ENCODE measurements at places on chromosomes 7 and 10.
A peak's percentile ranks its signal among the peaks of the same experiment; 100 is the strongest.

DNA sequence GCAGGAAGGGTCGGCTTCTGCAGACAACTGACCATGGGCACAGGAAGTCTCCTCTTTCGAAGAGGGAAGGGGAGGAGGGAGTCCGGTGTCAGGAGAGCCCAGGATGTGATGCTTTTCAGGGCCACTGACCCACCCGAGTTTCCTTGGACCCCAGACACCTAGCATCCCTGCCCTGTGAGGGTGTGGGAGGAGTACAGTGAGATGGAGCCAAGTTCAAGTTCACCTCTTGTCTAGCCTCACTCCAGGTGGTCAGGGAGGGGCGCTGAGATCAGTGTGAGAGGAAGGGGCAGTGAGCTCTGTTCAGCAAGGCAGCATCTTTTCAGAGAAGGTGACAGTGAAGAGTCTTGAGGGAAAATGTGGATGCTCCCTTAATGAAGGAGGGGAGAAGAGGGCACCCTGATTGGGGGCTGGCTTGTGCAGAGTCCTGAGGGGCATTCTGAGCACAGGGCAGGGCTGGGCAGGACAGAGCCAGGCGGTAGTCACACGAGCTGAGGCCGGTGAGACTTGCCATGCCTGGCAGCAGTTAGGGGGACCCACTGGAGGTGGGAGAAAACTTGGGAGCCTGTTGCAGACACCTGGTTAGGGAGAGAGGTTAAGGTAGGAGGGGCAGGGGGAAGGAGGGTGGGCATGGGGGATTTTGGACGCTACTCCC is 49.7 kb downstream of the ADCY1 start:
- DNase-seq: no peak

DNA sequence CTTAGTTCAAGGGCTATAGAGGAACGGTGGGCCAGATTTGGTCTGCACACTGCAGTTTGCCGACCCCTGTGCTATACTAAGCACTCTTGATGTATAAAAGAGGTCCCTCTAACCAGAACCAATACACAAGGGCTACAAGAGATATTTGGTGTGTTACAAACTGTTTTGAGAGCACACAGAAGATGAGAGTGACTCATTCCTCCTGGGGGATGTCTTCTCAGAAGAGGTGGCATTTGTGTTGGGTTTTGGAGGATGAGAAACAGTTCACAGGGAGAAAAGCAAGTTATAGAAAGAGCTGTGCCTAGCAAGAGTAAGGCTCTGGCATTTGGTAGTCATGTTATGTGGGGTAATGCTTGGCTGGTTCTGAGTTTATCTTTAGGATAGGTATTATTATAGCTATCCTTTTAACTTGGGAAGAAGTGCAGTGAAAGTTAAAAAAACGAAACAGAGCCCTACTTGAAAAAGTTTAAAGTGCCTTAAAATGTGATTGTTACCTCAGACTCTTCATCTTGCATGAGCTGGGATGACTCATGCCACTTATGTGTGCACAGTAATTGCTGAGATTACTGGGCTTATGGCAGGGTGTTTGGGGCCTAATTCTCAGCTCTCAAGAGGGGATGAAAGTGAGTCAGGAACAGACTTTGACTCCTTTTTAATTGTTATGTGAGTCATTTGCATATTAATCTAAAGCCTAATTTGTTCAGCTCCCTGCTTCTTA is 160.4 kb downstream of the KIF20B start:
- DNase-seq: no peak

DNA sequence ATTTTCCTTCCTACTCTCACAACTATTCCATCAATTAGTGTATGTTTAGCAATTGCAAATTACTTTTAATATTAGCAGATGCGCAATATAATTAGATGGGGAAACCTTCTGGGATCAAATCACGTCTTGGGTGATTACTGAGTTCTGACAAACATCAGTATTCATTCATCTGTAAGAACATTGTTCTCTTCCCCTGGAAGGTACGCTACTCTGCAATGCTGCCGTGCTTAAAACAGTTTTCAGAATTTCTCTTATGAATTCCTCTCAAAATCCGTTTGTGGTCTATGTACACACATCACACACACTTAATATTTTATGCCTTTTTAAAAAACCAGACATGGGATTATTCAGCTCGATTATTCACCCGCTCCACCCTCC is 237.5 kb upstream of the NEBL start:
- no peak for DNase-seq

DNA sequence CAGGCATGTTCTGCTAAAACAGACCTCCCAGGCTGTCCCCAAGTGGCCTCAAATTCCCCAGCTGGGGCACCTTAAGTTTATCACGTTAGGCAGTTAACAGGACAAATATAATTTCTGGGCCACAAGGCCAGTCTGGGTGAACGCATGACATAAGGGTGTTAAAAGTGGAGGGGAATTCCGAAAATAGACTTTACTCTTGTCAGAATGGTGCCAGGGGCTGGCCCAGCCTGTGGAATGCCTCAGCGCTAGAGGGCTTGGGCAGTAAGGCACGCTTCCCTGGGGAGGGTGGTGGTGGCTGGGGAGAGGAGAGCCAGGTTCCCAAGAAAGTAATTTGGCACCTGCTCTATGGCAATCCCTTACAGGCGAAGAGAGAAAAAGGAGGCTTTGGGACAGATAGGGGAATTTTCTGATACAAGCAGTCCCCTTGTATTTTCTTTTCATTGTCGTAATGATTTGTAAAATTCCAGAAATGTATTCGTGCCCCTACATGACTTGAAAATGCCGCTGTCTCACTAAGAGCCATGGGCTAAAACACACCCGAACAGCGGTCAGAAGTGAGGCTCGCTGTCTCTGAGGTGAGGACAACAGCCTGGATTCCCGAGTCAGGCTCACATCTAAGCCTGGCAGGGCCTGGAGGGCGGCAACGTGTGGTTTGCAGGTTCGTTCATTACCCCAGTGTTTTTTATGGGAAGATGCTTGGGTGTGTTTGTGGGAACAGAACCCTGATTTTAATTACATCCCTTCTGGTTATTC is 463.2 kb upstream of the GALNT17 start:
- no peak for DNase-seq

DNA sequence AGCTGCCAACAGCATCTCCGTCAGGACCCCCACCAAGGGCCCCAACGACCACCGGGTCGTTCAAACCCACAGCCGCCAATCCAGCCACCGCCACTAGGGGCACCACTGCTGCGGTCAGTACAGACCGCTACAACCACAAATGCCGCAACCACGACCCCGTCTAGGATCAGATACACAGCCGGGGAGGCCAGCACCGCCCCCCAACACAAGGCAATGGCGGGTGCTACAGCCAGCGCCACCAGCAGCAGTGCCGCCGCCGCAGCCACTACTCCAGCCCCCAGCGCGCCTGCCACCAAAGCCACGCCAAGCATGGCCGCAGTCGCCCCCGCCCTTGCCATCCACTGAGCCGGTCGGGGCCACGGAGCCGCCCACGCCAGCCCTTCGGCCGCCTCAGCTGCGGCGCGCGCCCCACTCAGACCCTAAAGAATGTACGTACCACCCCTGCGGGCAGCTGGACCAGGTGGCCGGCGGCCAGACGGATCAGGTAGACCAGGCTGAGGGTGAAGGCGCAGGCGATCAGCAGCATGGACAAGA is 473 bp downstream of the CYP51A1 start:
- peak; percentile 80 for DNase-seq

GRCh38 chr10:101529725-101530553 is 58.1 kb downstream of the POLL start:
- no peak for DNase-seq

DNA sequence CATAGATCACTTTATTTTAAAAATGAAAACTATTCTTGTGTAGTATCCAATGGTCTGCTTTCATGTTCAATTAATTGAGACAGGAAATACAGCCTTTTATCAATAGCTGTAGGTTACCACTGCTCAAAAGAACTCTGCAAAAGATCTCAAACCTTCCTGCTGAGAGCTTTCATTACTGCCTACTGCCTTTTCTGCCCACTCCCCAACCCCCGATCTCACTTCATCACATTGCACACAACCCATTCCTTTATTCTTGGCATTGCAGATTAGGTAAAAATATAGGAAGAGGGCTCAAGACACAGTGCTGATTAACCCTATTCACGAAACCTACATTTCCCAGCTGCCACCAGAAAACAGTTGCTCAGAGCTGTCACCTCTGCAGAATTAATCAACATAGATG is 171.4 kb downstream of the BTAF1 start:
- no peak for DNase-seq

- no peak for DNase-seq
Observed at GRCh38 chr7:54015251-54015650, 526.9 kb upstream of the VSTM2A start.

DNA sequence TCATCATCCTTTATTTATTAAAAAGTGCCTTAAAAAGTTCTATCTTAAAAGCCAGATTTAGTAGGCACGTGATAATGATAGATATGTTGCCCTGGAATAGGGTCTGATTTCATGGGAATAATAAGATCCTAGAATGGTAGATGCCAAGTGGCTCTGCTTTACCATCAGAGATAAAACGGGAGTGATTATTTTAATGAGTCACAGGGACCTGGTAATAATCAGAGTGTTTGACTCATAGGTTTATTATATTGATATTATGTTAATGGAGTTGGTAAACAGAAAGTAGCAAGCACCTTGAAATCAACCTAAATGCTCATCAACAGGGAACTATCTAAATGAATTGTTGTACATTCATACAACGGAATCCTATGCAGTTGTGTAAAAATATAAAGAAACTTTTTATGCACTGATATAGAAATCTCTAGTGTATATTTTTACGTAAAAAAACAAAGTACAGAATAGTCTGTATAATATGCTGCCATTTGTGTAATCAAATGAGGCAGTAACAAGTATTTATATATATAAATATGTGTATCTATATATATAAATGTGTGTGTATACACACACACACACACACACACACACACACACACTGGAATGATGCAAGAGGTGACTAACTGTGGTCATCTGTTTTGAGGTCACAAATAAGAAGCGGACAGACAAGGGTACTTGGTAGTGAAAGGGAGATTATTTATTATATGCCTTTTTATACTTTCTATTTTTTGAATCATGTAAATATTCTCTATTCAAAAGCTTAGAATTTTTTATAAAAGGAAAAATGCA is 78.6 kb upstream of the DYNC1I1 start:
- no peak for DNase-seq

DNA sequence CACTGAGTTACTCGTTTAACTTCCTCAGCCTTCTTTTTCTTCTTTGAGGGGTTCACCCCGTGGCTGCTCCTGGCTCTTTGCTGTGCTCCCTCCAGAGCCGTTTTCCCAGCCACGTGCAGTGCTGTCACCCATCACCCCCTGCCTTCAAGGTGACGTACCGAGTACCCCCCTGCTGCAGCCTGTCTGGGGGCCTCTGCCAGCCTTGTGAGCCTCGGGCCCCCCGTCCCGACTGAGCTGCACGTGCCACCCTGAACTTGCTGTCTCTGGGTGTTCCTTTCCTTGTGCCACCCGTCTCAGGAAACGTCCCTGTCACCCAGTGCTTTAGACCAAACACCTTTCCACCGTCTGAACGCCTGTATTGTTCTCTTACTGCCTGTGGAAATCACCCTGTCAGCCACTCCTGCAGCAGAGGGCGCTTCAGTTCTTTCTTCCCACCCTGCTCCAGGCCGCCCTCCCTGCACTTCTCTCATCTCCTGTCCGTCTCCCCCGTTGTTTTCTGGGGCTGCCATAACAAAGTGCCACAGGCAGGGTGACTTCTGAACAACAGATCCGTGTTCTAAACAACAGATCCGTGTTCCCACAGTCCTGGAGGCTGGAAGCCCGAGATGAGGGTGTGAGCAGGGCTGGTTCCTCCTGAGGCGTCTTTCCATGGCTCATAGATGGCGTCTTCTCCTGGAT is 44.6 kb downstream of the WDR37 start:
- DNase-seq: peak; percentile 62

GRCh38 chr7:85765698-85766298 is 578.9 kb upstream of the SEMA3D start:
- no peak for DNase-seq

GRCh38 chr7:70698219-70698832 is 433.6 kb upstream of the GALNT17 start:
- DNase-seq: peak; percentile 95
